ENCODE measurements at places on chromosomes 6 and 20.
A peak's percentile ranks its signal among the peaks of the same experiment; 100 is the strongest.

DNA sequence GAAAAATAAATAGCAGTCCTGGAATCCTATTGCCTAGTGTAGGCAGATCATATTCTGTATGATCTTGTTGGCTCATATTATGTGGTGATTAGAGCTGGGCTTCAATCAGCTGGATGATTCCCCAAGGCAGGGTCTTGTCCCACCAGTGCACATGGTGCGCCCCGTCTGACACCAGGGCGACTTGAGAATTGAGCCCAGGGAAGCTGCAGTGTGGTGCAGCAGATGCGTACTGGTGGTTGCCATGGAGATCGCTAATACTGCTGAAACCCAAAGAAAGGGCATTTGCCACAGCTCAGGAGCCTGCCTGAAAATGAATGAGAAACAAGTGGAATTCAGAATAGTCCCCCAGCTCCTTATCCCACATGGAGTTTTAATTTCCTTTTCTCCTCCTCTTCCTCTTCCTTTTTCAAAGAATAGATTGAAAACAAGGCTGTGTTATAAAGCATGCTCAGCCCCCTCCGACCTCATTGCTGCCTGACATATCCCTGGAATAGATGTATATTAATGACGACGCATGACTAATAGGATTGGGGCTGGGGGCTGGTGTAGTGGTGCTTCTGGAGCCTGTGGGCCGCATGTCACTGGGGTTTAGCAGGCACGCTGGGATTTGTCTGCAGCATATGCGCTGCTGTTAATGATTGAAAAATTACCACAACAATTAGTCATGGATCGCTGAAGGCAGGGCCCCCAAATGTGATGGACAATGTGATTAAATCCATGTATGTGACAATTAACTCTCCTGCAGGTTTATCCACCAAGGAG, 210.5 kb downstream of the FARS2 start:
- no peak for DNase-seq

- DNase-seq: no peak
These were observed 52.0 kb downstream of the PSMG4 start for GRCh38 chr6:3310703-3311102.

- no peak for DNase-seq
These were observed 46.6 kb downstream of the DUSP22 start for GRCh38 chr6:338815-339262.

DNA sequence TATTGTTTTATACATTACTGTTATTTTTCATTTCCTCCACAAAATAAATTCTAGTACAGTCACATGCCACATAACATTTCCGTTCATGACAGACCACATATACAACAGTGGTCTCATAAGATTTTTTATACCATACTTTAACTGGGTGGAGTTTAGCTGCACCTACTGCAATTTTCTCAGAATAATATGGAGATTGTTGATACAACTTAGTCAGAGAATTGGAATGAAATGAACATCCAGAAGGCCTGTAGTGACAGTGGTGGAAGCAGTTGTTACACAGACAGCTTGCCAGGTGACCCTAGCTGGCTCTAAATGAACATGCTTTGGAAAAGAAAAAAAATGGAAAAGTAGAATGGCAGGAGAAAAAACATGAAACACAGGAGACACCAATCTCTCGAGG, 183.2 kb upstream of the TCF21 start:
- no peak for DNase-seq

- no peak for DNase-seq
These were observed 181.0 kb downstream of the FARS2 start for GRCh38 chr6:5442319-5442718.

- no peak for DNase-seq
These were observed 28.6 kb downstream of the DEFB114 start for GRCh38 chr6:49935387-49935786.

DNA sequence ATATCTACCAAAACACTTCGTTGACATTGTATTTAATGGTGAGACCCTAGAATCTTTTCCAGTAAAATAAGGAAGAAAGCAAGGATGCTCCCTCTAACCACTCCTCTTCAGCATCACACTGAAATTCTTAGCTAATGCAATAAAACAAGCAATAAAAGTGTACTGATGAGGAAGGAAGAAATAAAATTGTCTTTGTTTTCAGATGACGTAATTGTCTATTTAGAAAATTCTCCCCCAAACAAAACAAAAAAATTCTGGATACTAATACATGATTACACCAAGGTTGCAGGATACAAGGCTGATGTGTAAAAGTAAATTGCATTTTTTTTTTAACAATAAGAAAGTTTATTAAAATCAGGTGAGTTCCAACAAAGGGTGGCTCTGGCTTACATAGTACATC, 205.0 kb upstream of the SSTR4 start:
- DNase-seq: no peak

- no peak for DNase-seq
These were observed 31.3 kb downstream of the MARCKS start for GRCh38 chr6:113888493-113888892.

DNA sequence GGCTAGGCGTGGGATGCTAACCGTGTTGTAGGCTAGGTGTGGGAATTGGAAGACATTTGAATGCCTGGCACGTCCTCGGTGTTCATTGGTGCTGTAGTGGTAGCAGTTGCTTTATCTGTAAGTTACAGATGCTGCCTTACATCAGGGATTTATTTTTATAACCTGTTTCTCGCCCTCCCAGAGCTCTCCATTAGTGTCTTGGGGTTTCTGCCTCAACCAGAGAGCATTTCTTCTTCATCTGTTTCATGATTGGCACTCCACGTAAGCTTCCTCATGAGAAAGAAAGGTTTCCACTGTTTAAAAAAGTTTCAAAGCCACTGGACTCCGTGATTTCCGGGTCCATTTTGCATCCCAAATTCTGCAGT, 9.0 kb downstream of the IGF2R start:
- DNase-seq: no peak

DNA sequence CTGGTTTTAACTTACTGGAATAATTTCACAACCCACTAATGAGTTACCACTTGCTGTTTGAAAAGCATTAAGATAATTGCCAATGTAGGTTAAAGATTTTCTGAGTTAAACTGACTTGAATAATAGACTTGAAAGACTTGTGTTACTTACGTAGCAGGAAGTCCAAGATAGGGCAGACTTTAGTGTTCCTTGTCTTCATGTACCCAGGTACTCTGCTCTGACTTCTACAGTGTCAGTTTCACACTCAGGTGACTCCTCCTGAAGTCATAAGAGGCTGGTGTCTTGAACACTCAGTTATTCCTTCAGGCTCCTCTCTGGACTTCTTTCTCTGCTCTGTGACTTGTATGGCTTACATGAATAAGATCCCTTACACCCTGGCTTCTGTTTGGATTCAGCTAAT, 76.3 kb upstream of the SGK1 start:
- no peak for DNase-seq

- no peak for DNase-seq
These were observed 80.7 kb downstream of the SYTL3 start for GRCh38 chr6:158730541-158730907.

DNA sequence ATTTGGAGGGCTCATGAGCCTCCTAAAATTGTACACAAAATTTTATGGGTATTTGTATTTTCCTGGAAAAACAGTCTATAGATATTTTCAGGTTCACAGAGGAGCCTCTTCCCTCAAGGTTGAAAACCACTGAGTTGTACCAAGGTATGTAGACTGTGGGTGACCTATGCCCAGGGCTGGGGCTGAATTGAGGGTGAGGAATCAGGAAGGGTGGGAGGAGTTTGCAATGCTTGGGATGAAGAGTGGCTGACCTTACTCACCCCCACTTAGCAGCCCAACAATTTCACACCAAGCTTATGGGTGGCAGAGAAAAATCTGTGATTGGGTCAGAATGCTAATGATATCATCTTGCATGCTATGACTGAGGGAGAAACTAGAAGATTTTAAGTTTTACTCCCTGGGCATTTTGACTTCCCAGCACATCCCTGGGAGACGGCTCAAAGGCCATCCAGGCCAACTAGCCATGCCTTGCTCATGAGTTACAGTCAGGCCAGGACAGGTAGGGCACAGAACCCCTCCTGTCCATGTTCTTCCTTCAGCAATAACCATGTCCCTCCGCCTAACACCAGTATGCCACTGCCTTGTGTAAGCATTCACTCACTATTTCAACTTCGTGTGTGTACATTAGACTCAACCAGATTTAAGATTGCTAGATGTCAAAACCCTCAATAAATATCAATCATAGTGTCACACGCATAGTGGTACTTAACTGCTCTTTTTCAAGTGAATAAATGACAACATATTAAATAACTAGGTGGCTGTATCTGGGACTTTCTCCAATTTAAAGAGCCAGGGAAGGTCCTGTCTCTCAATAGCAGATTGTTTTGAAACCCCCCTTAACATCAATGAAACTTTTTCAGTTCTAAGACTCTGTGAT, 16.6 kb downstream of the ADTRP start:
- DNase-seq: no peak

GRCh38 chr20:44370639-44371218, 15.2 kb downstream of the HNF4A start:
- DNase-seq: no peak

DNA sequence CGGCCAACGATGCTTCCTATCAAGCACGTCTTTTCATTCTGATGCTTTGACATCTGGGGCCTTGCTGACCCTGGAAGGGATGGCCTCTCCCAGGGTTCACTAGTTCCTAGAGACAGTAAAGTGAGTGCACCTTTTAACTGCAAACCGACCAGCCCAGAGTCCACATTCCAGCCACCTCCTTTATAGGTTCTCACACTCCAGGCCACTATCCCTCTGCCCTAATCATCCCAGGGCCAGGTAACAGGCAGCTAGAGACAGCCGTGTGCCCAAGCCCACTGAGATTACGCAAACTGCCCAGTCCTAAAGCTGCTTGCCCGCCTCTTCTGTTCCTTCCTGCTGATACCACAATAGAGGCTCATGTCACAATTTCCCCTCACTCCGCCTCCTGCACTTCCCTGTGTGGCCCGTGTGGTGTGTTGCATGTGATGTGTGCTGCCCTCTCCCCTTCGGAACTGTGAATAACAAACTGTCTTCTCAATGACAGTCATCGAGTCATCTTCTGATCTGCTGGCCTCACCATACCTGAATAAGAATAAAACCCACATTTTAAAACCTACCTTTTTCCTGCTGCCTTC, 123.7 kb upstream of the EXOC2 start:
- no peak for DNase-seq

DNA sequence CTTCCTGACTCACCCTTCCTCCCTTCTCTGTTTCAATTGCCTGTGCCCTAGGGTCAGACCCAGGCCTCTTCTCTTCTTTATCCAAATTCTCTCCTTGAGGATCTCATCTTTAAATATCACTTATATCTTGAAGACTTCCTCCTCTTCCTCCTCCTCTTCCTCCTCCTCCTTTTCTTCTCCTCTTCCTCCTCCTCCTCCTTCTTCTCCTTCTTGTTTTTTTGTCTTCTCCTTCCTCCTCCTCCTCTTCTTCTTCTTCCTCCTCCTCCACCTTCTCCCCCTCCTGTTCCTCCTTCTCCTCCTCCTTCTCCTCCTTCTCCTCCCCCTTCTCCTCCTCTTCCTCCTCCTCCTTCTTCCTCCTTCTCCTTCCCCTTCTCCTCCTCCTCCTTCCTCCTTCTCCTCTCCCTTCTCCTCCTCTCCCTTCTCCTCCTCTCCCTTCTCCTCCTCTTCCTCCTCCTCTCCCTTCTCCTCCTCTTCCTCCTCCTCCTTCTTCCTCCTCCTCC, 127.6 kb upstream of the AKIRIN2 start:
- no peak for DNase-seq

DNA sequence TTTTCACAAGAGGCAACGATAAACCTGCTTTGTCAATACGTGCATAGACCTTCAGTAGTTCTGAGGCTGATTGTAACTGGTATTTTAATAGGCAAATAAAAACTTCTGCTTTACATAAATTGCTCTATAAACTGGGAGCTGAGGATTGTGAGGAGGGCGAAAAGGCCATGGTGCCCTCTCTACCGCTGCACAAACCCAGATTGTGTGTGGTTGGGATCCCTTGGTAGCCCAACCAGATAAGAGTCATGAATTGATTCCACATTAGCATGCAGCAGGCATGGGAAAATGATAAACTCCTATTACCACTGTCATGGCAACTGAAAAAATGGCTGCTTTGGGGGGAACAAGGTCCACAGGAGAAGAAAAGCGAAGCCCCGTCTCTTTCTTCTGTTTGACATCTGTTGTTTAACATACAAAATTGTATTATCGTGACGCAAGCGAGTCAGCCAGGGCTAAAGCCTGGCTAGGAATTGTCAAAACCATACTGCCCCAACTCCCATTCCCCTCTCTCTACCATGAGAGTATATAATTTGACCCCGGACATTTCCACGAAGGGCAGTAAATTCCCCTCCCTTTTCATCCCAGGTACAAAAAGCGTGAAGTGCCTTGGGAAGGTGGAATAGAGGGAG, 157.8 kb upstream of the SALL4 start:
- DNase-seq: no peak

DNA sequence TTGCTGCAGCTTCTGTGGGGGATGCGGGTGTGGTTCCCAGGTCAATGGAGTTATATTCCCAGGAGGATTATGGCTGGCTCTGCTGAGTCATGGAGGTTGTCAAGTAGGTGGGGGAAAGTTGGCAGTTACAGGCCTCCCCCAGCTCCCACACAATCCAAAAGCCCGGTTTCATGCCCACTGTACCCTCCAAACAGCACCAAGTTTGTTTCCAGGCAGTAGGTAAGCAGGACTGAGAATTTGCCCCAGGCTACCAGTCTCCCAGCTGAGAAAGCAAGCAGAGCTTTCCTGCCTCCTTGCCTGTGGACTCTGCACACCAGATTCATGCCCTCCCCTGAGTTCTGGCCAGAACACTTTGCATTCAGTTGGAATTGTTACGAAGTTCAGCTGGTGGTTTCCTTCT, 578.2 kb downstream of the MEI4 start:
- no peak for DNase-seq

DNA sequence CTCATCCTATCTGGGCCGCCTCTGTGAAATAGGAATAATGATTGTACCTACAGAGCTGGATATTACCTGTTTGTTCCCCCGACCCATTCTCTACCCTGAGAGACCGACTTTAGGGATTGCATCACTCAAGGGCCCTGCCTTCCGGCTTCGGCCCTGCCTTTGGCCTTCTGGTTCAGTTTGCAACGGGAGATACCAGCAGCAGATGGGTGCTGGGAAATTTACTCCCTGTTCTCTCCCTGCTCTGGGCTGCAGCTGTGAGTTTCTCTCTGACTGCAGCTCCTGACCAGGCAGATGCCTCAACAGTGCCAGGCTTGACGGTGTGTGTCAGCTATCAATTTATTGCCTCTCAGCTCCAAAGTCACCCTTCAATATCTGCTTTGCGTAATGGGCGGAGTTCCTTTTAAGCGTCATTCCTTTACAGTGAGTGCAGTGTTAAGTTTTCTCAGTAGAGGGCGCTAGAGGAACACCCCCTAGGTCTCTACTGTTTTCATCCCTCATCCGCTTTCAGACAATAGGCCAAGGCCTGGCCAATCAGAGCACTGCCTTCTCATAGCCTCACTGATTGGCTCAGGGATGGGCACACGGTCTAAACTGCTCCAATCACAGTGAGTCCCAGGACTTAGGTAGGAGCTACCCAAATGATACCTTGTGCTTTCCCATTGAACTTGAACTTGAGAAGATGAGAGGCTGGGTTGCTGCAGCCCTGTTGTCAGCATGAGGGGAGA, 30.0 kb downstream of the KCNG1 start:
- peak; percentile 88 for DNase-seq
